ENCODE measurements at places on chromosomes 5 and 9.

DNA sequence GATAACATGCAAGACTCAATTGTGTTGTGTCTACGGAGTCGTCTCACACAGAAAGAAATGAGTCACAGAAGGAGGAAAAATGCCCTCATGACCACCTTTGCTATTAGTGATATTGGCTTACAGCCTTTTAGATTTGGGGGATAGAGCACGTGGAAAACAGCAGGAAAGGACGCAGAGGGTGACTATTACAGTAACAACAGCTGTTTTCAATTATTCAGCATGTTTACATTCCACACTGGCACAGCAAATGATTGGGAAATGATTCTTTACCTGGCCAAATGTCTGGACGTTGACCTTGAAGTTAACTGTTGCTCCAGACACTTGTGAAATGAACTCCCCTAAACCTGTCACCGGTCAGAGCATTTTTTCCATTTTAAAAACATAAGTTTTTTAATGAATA lies 46.8 kb downstream of the APTX start:
- DNase-seq: peak; percentile 60

GRCh38 chr5:38825494-38825893 lies 20.3 kb upstream of the OSMR start:
- DNase-seq: no peak

- no peak for DNase-seq
These were observed 148.7 kb upstream of the RANBP3L start for GRCh38 chr5:36450229-36451014.

GRCh38 chr9:127333221-127334064 lies 63.5 kb upstream of the SLC2A8 start:
- DNase-seq: no peak

GRCh38 chr5:10288592-10289219 lies 19.0 kb downstream of the CMBL start:
- DNase-seq: no peak

GRCh38 chr5:160516696-160517530 lies 95.3 kb downstream of the PTTG1 start:
- DNase-seq: no peak

GRCh38 chr5:100694100-100694499 lies 158.9 kb downstream of the FAM174A start:
- no peak for DNase-seq

- DNase-seq: peak; percentile 88
These were observed 371.4 kb downstream of the TLE1 start for GRCh38 chr9:81317939-81318338.

DNA sequence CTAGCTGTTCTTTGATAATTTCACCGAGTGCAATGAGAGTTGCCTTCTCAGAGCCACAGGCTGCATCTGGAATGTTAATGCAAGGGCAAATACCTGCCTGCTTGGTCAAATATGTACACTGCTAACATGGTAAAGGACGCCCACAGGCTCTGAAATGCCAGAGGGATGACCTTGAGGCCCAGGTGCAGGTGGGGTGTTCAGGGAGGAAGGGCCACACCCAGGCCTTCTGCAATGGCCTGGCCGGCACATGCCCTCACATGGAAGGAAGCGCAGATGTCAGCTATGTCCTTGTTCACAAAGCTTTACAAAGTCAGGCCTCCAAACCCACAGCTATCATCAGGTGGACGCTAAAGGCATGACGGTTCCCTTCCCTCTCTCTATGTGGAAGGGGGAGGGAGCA lies 48.6 kb downstream of the HRH2 start:
- DNase-seq: no peak

Measured in fibroblast of gingiva (primary cell).